ENCODE measurements at places on chromosomes 4 and X.

DNA sequence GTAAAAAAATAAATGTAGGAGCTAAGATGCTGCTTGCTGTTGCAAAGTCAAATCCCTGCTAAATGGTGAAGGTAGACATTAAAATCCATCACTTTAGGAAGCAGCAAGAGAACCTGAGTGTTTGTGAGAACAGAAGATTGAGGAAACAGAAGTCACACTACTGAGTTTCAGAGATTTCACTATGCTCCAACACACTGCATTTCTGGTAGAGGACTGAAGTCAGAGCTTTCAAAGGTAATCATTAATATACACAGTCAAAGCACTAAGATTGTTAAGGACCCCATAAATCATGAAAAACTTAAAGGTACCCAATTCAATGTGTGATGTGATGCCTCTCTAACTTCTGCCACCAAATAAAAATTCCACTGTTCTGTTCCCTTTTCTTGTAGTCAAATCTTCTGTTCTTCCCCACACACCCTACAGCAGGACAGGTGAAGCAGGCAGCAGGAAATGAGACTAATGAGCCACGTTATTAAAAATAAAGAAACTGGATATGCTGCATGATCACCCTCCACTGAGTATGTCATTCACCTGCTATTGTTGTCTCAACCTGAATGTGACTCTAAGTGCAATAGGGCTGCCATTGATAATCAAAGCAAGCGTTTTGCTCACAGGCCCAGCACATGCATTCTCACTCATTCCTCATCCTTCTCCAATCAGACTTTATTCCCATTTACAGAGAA is 28.9 kb upstream of the APELA start:
- DNase-seq: no peak

- DNase-seq: no peak
Observed at GRCh38 chr4:26343038-26343398, 22.2 kb downstream of the RBPJ start.

DNA sequence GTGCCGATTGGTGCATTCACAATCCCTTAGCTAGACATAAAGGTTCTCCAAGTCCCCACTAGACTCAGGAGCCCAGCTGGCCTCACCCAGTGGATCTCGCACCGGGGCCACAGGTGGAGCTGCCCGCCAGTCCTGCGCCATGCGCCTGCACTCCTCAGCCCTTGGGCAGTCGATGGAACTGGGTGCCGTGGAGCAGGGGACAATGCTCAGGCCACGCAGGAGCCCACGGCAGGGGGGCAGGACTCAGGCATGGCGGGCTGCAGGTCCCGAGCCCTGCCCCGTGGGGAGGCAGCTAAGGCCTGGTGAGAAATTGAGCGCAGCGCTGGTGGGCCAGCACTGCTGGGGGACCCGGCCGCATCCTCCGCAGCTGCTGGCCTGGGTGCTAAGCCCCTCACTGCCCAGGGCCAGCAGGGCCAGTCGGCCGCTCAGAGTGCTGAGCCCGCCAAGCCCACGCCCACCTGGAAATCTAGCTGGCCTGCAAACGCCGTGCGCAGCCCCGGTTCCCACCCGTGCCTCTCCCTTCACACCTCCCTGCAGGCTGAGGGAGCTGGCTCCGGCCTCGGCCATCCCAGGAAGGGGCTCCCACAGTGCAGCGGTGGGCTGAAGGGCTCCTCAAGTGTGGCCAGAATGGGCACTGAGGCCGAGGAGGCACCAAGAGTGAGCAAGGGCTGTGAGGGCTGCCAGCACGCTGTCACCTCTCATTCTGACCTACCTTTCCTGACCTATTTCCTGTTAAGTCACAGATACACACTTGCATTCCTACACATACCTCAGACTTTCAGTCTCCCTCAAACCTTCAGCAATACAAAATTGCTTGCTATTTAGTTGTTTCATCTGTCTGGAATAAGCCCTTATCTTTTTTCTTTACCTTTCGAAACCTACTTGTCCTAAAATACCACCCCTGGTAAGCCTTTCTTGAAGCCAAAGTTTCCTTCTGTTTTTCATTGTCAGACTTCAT is 20.7 kb downstream of the UBE2K start:
- DNase-seq: no peak

- peak; percentile 40 for DNase-seq
Observed at GRCh38 chr4:86223472-86223871, 136.4 kb downstream of the MAPK10 start.

- no peak for DNase-seq
Observed at GRCh38 chr4:42750091-42750490, 93.2 kb upstream of the ATP8A1 start.

DNA sequence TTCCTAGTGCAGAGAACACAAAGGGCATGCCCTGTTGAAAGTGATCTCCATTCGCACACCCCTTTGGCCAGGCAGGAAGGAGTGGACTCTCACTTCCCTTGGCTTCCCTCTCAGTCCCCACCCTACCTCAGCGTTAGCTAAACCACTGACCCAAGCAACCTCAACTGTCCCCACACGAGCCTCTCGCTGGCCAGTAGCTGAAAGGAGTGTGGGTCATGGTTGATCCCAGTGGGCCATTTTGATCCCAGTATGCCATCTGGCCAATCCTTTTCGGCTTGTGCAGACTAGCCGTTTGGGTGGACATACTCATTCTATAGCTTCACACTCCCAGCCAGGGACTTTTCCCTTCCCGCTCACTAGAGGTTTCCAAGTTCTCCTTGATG is 24.4 kb upstream of the BCORL1 start:
- no peak for DNase-seq

DNA sequence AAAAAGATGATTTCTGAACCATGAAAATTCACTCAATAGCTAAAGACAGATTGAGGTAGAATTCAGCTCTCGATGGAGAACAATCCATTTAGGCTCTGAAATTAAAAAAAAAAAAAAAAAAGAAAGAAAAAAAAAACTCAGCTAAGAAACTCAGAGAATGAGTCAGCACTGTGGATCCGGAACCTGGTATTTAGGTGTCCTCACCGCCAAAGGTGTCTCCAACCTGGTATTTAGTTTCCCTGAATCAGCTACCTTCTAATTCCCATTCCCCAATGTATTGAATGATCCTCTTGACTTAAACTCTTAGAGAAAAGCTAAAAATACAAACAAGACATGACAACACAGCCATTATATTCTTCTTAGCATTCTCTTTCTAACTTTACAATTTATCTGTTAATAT is 150.3 kb upstream of the RASGEF1B start:
- DNase-seq: no peak

DNA sequence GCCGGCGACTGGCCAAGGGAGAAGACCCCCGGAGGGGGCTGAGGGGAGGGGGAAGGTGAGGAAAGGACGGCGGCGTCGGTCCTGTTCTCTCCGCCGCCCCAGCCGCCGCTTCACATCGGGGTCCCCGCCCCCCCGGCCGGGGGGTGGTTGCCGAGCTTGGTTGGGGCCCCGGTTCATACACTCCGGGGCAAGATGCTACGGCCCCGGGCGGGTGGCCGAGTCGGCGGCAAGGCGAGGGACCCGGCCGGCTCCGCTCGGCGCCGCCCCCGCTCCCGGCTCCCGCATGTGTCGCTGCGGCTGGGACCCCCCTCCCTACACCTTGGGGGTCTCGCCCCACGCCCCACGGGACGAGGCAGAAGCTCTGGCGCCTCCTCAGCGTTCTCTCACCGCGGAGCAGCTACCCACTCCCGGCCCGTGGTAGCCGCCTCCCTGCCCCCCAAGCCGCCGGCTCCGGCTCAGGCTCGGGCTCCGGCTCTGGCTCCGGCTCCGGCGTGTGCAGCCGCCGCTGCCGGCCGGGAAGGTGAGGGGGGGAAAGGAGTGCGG is 461 bp downstream of the FBXW7 start:
- no peak for DNase-seq

DNA sequence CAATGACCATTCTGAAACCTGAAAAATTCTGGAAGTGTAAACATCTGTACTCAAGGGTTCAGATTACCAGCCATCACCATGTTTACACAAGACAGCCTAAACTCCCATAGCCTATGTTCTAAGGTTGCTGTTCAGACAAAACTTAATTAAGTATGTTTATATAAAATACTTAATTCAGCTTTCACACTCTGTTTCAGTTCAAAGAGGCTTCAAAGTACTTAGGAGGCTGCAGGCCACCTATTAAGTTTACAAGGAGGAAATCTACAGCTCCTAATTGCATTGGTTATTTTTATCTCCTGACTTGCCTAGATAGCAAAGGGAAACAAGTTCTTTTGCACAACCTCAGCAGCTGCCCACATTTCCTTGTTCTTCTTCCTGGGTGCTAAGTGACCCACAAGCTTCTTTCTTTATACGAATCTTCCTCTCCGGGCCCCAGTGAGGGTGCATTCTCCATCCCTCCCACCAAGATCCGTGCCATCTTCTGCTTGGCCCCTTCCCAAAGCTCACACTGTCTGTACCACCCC is 2.0 kb downstream of the GAK start:
- DNase-seq: no peak

DNA sequence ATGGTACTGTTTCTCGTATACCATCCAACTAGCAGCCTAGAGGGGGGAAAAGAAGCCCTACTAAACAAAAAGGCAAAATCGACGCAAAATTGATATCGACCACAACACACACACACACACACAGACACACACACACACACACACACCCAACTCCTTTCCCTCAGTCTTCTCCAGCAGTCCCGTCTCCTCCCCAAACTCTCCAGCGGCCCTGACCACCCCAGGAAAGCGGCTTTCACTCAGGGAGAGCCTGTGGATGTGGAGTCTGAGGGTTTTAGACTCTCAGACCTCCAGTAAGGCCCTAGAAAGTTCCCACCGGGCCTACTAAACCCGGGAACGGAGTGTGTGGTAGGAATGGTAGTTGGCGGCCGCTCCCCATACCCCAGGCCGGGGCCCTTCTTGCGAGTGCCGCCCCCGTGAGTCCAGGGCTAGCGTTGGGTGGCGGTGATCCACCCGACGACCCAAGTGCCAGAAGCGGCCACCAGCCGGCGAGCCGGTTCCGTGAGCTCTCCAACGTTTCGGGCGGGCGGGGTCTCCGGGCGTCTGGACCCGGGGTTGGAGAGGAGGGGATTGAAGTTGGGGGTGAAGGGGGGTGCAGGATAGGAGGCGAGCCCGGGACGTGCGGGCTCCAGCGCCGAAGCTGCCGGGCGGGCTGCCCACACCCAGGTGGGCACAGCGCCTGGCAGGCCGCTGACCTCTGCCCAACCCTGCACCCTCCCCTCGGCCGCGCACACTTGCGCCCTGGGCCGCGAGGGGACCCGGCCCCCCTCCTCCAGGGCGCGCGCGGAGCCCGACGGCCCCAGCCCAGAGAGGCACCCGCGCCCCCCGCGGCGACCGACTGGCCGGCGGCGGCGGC is 13.7 kb downstream of the ARX start:
- DNase-seq: no peak

- DNase-seq: no peak
Observed at GRCh38 chrX:45368705-45369104, 168.0 kb upstream of the DIPK2B start.

DNA sequence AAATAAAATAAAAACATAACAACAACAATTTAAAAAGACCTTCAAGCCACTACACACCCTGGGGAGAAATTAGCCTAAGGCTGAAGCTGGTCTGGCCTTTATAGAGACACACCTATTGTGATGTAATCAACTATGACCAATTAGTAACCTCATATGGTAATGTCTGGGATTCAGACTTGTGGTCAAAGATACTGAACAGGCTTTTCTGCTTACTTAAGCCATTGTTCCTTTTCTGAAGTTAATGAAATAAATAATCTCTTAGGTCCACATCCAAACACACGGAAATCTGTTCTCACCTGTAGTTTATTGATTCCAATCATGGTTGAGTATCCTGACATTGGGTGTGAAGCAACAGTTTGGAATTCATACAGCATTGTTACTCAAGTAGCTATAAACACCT is 152.5 kb downstream of the PLS3 start:
- DNase-seq: no peak

- peak; percentile 38 for DNase-seq
Observed at GRCh38 chr4:6200011-6200921, at the start of gene JAKMIP1. Gene JAKMIP1, minus strand, starts transcription at chr4:6200549. Its CDS starts 87,699 bp downstream, at chr4:6112850.

DNA sequence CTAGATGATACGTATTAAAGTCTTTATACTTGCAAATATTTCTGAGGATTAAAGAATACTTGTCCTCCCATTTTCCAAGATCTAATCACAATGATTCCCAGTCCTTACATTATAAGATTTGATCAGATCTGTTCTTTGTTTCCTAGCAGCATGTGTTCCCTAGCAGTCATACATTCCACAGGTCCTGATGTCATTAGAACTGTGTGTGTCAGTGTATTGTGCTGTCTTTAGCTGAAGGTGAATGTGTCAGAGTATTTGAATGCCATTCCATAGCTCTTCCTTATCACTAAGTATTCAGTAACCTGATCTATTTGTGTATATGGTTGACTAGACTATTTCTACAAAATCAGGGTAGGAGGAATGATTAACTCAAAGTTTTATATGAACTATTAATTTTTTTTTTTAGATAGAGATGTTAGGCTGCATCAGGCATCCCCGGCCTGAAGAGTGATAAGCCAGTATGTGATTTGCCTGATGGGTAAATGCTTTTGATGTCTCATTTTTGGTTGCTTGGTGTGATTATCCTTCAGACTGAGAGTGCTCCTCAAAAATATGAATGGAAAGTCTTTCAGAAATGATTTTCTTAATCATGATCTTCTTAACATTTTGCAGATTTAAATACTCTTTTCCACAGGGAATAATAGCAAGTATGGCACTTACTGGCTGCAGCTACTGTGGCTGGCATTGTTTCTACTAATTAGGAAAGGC is 4.4 kb downstream of the ADGRL3 start:
- no peak for DNase-seq

- no peak for DNase-seq
Observed at GRCh38 chr4:39394706-39395105, 12.0 kb upstream of the KLB start.

- no peak for DNase-seq
Observed at GRCh38 chrX:106954041-106954440, 33.8 kb downstream of the CLDN2 start.

DNA sequence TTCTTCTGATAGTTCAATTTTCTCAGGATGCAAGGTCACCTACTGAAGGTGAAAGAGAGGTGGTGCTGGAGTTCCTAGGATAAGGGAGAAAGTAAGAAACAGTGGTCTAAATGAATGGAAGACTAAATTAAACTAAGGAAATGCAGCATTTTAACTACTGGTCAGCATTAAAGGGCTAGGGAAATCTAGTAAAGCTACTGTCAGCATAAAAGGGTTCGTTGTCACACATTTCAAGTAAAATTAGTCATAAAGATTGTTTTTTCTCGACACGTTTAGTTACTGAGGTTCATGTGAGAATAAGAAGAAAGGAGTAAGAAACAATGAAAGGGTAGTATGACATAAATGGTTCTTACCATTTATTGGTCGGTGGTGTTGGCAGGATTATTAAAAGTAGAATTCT is 40.0 kb upstream of the COX18 start:
- DNase-seq: no peak
